Camera-type eye (tissue), 1 donor: ENCODE measurements at places on chromosomes 7 and 10. TPM values are rescaled to one million over a fixed set of nuclear protein-coding genes. Genes with fewer than 3 reads are reported as not detected.

The EIF5AL1 gene
- 0.11 TPM for total RNA-seq

The CFAP70 gene
- total RNA-seq: 4.9 TPM

The INSYN2A gene
- total RNA-seq: 4.7 TPM

The ACTA2 gene
- total RNA-seq: 647 TPM

The PIK3CG gene
- total RNA-seq: 3.4 TPM

The TMEM196 gene
- total RNA-seq: 9.7 TPM

The ZNF365 gene
- total RNA-seq: 2.9 TPM

The FAM25A gene
- not detected for total RNA-seq

The ZNRF2 gene
- 35.3 TPM for total RNA-seq

The CALY gene
- 3.0 TPM for total RNA-seq

The CPED1 gene
- 82.0 TPM for total RNA-seq

The ACSM6 gene
- total RNA-seq: not detected

The VIPR2 gene
- 13.5 TPM for total RNA-seq

The ELMO1 gene
- total RNA-seq: 58.2 TPM

The SFRP4 gene
- total RNA-seq: 116 TPM

The HMX3 gene
- total RNA-seq: 1.1 TPM

The NPY gene
- total RNA-seq: 3.7 TPM

The ALOX5 gene
- total RNA-seq: 8.1 TPM
